Renal cortical epithelial cell (primary cell): ENCODE measurements at places on chromosomes 2 and 18. TPM values are rescaled to one million over a fixed set of nuclear protein-coding genes. Genes with fewer than 3 reads are reported as not detected.
A peak's percentile ranks its signal among the peaks of the same experiment; 100 is the strongest.

The FKBP1B gene
- total RNA-seq = 21.3 and 28.5 TPM in 2 replicates

The SLC9A2 gene
- 0.25 and 6.4 TPM in 2 replicates for total RNA-seq

The AFF3 gene
- total RNA-seq = 0.10 TPM in 1 of 2 replicates, not detected in the other

The CTDSP1 gene
- 23.4 and 65.2 TPM in 2 replicates for total RNA-seq

The SPATA3 gene
- not detected in 2 replicates for total RNA-seq

The DNAJC10 gene
- total RNA-seq = 202 and 254 TPM in 2 replicates

The MAPK4 gene
- 1.6 TPM in 1 of 2 replicates, not detected in the other for total RNA-seq

The STPG4 gene
- 0.20 and 0.52 TPM in 2 replicates for total RNA-seq

The RIT2 gene
- not detected in 2 replicates for total RNA-seq

The RNF144A gene
- total RNA-seq = 1.8 and 2.6 TPM in 2 replicates

DNA sequence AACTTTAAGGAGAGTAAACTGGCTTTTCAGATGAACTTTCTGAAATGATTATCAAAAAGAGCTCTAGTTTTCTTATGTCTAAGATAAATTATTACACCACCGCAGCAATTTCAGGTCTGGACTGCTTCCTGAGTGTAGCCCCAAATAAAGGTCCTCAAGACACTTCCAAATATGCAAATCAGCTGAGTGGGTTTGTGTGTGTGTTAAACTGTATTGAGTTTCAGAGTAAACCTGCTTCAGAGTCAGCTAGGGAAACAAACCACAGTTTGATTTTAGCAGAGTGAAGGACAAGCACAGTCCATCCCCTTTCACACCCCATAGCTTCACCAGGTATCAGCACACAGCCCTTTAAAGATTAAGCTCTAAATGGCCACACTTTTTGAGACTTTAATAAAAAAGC is 168.7 kb downstream of the NRXN1 start:
- DNase-seq = no peak

DNA sequence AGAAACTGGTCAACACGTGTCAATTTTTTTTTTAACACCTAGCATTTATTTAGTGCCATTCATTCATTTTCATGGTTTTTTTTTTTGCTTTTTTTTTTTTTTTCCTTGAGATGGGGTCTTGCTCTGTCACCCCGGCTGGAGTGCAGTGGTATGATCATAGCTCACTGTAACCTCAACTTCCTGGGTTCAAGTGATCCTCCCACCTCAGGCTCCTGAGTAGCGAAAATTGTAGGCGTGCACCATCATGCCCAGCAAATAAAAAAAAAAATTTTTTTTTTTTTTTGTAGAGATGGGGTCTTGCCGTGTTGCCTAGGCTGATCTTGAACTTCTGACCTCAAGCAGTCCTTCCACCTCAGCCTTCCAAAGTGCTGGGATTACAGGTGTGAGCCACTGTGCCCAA is 21.1 kb downstream of the USP14 start:
- no peak for DNase-seq

- peak; percentile 76 for DNase-seq
Measured at GRCh38 chr2:204871231-204871953, 326.1 kb downstream of the PARD3B start.

GRCh38 chr2:11617984-11618707 is 51.8 kb downstream of the NTSR2 start:
- DNase-seq = no peak

DNA sequence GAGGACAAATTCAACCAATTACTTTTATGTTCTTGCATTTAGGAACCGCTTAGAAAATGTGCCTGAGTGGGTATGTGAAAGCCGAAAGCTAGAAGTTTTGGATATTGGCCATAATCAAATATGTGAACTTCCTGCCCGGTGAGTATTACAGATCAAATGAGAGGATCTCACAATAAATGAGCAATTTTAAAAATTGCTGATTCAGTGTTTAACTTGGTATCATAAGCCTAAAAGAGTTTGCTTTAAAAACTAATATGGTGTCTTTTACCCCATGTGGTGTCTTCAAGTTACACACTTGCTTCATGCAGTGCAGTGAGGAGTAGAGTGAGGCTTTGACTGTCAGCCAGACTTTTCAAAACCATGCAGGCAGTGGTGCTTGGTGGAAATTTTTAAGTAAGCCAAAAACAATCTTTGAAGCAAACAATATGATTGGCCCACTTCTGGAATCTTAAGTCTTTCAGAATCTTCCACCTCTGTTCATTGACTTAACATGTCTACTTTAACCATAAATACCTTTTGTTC is 199.6 kb downstream of the PHLPP1 start:
- DNase-seq = no peak

- no peak for DNase-seq
Measured at GRCh38 chr2:122157158-122157557, 401.7 kb downstream of the TSN start.

GRCh38 chr18:50126471-50126870 is 68.5 kb downstream of the MYO5B start:
- DNase-seq = peak; percentile 89

DNA sequence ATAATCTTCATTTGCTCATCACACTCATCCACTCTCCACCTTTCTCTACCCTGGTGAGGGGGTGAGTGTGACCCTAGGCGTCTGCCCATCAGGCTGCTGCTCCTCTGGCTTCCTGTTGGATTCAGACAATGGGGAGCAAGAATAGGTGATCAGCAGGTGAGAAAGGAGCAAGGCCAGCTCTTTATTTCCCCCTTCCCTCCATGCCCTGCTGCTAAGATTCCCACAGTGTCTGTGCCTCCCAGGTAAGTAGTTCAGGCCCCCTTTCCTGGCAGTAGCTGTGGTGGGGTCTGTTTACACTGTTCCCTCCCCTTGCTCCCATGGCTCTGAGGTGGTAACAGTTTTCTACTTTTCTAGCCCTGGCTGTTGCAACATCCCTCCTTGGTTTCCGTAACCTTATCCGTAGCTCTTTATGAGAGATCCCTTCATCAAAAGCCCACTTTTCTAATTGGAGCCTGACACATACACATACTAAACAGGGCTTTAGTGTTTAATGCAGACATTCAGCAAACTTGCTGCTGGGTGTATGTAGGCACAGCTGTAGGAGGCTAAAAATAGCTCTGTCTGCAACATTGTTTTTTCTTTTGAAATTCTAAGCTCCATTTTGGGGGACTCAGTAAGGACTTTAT is 27.5 kb downstream of the MAP2 start:
- no peak for DNase-seq

GRCh38 chr2:27915874-27916273 is 25.3 kb downstream of the BABAM2 start:
- peak; percentile 50 for DNase-seq

DNA sequence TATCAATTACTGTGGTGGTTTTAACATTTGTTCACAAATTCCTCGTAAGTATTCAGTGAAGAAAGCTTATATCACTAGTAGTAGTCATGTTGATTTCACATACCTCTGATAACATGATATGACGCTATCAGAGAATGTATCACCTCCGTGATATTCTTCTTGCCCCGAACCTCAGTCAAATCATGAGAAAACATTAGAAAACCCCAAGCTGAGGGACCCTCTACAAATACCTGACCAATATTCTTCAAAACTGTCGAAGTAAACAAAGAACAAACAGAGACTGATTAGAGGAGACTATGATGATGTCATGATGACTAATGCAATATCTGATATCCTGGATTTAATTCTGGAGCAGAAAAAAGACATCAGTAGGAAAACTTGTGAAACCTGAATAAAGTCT is 85.6 kb upstream of the SPOPL start:
- no peak for DNase-seq

GRCh38 chr18:45839414-45840395 is 14.2 kb downstream of the SIGLEC15 start:
- peak; percentile 71 for DNase-seq

DNA sequence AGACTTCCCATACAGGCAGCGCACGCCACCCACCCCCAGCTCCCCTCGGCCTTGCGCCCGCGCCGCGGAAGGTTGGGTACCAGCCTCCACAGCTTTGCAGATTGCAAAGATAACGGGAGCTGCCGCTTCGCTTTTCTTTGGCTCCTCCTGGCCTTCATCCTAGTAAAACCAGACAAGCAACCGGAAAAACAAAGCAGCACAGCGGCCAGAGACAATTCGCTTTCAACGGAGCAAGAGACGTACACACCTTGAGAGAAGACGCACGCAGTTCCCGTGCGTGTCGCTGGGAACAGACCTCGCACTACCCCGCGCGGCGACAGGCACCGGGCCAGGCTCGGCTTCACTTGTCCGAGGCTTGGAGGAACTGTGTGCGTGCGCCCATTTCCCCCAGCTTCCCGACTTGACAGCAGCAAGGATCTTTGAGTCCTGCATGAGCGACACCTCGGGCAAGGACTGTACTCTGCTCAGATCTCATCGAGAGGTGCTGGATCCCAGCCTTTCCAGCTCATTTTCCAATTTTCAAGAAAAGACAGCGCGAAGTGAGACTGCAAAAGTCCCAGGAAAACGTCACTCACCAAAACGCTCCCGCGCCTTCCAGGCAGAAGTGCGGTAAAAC is 964 bp downstream of the ZBTB7C start:
- no peak for DNase-seq

DNA sequence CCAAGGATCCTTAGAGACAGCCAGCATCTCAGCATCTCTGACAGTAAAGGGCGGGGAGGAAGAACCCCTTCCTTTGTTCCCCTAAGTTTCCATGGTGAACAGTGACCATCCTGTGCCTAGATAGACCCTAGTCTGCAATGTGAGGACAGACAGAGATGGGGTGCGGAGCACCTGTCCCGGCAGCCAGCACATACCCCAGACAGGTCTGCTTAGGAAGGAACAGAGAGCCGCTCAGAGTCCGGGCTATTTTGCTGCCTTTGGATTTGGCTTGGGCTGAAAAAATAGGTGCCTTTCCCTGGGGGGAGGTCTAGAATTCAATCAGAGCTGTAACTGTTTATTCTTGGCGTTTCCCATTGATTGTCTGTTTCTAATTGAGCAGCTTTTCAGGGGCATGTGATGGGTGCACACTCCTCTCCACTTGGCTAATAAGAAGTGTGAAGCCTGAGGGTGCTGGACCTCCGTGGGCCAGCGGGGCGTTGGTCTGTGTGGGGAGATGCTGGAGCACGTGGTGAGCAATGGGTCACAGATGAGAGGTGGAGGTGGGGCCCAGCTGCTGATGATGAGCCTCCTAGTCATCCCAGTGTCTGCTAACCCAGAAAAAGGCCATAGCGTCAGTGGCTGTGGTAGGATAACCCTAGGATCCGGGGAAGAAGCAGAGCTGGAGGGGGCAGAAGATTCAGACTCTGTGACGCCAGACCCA is 236.8 kb downstream of the SEPTIN10 start:
- no peak for DNase-seq

- peak; percentile 10 for DNase-seq
Measured at GRCh38 chr2:64945973-64946768, 43.0 kb upstream of the SLC1A4 start.

GRCh38 chr18:47174545-47175116 is 1.5 kb downstream of the IER3IP1 start:
- DNase-seq = peak; percentile 78

DNA sequence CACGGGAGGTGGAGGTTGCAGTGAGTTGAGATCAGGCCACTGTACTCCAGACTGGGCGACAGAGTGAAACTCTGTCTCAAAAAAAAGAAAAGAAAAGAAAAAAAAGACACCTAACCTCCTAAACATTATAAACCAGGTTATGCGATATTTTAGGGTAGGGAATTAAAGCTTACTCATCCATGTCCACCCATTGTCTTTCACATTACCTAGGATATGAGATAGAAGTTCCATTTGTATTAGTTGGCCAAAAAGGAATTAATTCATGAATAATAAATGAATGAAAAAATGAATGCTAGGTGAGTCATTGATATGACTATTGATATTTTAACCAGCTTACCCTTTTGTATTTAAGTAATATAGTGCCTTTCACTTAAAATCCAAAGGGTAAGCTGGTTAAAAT is 132.9 kb downstream of the FAM161A start:
- DNase-seq = peak; percentile 6

GRCh38 chr2:136022396-136023146 is 37.1 kb upstream of the DARS1 start:
- DNase-seq = peak; percentile 47

DNA sequence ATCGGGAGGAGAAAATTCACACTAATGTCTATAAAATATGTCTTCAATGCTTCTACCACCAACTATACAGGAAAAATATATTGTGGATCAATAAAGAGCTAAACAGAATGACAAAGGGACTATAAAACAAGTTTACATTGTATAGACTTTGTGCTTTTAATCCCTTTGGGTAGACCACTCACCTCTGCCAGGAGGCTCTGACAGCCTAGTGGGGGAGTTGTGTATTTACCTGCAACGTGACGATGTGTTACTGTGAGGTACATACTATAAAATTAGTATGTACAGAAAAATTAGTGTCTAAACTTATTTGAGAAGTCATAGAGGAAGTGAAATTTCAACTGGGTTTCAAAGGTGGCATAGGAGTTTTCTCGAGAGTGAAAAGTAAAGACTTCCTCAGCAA is 243.3 kb upstream of the REG3G start:
- DNase-seq = no peak

- no peak for DNase-seq
Measured at GRCh38 chr18:69718912-69719547, 228.6 kb downstream of the CD226 start.

GRCh38 chr2:191622374-191623320 is 55.3 kb upstream of the NABP1 start:
- DNase-seq = no peak

DNA sequence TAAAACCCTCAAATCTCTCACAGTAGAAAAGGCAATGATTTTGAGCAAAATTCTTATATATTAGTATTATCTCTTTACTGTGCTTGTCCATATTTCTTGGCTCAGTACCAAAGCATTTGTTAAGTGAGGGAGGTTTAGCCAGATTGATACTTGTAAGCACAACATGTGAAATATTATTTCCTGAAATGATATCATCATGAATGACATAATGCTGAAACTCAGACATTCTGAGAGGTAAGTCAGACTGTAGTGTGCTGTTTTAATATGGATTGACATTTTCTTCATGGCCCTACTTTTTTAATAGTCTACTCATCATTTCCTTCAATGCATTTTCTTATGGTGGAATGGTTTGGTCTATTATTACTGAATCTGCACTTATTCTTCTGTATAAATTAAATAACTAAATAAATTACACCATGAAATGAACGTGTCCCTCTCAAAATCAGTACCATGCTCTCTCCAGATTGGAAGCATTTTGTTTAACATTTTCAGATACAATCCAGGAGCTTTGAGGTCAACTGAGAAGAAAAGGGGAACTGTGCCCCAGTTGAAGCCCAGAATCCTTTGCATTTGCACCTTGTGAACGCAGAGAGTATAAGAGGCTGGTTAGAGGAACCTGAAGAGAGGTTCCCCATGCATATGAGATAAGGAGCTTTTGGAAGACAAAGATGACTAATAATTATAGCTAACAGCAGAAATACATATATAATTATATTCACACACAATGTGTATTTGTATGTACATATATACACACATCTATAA is 50.1 kb upstream of the CRACDL start:
- DNase-seq = no peak

GRCh38 chr2:30741576-30741975 is 65.7 kb downstream of the CAPN13 start:
- no peak for DNase-seq
